ENCODE measurements at places on chromosomes 1 and 21.

DNA sequence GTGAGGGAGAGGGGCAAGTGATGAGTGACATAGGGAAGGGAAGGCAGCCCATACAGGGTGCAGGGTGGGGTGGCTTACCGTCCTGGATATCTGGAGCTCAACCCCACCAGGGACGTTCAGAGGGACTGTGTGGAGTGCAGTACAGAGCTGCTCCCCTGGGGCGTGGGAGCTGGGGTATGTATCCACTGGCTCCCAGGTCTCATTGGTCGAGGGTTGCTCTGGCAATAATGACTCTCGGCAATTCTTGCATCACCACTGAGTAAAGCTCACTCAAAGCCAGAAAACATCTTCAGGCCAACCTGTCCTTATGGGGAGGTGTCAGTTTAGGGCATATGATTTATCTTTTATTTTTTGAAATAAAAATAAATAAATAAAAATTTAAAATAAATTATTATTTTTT lies 43.2 kb upstream of the RUNX3 start:
- DNase-seq = no peak

- no peak for DNase-seq
These were observed 875.9 kb downstream of the TTLL7 start for GRCh38 chr1:83123019-83123418.

GRCh38 chr1:4762146-4762545 lies 107.7 kb downstream of the AJAP1 start:
- DNase-seq = no peak

GRCh38 chr1:42680921-42681683 lies 1.1 kb upstream of the YBX1 start:
- no peak for DNase-seq

DNA sequence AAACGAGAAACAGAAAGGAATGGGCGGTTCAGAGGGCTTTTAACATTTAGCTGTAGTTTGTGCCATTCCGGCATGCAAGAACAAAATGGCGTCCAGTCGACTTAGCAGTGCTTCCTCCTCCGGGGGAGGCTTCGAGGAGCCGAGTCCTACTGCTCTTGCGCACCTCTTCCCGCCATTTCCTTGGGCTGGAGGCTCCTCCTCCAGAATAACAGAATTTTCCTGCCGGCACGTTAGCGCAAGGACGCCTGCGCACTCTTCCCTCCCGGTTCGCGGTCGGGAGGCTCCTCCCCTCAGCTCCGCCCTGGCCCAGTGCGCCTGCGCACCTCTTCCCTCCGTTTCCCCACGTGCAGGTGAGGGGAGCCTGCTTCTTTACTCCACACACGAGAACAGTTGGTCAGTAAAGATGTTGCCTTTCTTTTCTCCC lies 1.0 kb downstream of the DMRTB1 start:
- DNase-seq = no peak

DNA sequence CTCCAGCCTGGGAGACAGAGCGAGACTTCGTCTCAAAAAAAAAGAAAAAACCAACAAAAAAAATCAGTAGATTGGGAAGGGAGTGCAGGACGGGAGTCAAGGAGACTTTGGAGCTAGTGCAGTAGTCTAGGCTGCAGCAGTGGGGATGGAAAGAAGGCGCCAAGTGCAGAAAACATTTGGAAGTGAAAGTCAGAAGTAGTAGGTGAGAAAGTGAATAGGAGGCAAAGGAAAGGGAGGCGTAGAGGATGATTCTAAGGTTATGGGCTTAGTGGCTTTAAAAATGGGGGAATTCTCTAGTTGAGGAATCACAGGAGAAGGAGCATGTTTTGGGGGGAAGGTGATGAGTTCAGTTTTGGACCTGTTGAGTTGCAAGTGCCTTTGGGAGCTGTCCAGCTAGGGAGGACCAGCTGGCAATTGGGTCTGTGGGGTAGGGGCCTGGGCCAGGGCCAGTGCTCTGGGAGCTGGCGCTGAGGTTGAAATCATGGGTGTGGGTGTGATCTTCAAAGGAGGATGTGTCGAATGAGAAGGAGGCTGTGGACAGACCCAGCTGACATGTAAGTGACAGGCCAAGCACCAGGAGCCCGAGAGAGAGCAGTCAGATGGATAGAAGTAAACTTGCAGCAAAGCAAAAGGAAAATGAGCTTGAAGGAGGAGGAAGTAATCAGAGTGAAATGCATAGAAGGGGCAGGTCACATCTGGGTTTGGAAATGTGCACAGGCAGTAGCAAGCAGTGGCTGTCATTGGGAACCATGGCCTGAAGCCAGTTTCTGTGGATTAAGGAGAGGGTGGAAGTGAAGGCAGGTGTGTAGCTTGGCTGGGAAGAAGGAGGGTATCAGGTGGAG lies 15.8 kb downstream of the TMCC2 start:
- no peak for DNase-seq

DNA sequence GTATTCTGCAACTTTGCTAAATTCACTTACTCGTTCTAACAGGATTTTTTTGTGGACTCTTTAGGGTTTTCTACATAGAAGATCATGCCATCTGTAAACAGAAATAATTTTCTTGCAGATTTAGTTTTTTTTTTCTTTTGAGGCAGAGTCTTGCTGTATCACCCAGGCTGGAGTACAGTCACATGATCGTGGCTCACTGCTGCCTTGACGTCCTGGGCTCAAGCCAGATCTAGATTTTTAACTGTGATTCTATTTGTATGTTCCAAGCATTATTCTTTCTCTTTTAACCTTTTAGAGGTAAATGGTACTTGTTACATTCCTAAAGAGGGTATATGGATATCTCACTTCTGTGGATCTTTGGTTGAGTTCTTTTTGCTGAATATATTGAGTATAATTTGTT lies 18.6 kb downstream of the FABP3 start:
- no peak for DNase-seq

DNA sequence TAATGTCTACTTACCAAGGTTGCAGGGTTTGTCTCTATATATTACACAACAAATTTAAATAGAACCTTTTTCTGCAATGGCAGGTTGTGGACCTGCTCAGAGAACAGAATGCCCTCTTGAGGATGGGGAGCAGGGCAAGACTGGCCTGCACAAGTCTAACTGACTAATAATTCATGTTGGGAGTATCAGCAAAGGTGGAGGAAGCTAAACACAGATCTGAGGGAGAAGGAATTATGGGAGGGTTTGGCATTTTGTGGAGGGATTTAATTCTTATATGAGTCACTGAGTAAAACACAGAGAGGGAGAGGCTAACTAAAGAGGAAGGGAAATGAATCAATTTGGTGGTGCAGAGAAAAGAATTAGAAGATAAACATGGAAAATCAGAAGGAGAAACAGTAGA lies 40.0 kb downstream of the CLDN17 start:
- no peak for DNase-seq

DNA sequence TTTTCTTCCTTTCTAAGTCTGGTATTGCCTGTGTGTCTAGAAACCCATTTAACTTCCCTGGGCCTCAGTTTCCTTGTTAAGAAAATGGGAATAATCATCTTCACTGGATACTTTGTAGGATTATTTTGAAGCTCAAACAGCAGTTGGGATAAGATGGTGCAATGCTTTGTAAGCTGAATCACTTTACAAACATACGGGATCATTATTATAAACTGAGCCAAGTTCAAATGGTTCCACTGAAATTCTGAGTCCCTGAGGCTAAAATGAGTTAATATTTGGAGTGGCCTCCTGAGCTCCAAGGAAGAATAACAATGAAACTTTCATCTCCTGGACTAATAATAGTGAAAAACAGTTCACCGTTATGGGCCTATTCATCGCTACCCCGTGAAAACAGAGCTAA lies 388.0 kb downstream of the PLPP3 start:
- DNase-seq = no peak

DNA sequence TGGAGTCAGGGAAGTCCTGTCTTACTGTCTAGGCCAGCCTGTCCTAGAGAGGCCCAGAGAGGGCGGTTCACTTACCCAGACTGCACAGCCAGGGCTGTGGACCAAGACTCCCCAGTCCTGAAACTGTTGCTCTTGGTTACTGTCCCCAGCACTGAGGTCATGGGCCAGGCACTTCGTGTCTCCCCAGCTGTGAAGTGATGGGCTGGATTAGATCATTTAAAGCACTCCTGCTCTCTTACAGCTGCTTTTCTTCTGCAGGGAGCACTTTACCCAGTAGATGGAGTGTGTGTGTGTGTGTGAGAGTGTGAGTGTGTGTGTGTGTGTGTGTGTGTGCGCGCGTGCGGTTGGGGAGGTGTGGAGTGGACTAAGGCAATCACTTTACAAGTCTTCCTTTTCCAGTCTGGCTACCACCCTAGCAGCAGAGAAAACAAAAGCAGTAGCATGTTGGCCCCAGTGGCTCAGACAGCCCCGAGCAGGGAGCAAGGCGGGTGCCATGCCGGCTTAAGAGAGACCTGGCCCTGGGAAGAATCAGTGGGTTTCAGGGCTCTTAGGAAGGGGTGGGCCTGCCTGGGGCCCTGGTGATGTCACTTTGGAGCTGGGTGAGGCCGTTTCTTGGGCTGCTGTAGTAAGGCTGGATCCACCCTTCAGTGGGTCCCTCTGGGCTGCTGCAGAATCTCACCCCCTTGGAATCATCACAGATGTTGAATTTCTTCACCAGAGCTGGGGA lies 2.4 kb downstream of the SPSB1 start:
- no peak for DNase-seq

DNA sequence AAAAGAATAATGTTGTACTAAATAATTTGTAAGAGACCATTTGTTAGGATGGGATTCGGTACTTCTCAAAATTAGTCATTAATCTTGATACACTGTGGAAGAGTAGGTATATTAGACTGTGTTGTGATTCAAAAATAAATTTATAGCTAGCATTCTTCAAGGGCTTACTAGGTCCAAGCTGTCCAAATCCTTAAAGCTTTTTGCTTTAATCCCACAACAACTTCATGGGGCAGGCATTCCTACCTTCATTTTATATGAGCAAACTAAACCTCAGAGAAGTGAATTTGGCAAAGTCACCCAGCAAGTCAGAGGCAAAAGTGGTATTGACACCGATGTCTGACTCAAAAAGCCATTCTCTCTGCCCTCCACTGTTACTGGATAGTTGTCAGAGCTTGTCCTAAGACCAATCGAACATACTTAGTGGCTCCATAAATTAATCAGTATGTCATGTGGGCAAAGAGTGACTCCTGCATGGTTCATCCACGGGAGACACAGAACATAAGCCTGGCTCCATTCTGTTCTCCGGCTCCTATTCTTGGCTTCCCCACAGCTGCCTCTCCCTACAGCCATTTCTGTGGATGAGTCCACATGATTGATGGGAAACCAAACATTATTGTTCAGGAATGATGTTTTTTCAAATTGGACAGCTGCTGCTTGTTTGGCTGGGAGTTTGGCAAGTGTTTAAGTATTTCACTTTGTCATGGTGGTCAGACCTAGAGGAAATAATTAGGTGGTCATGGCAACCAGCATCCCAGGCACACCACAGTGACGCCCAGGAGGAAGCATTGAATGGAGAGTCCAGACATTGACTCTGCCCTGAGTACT lies 133.4 kb upstream of the FGGY start:
- DNase-seq = no peak

DNA sequence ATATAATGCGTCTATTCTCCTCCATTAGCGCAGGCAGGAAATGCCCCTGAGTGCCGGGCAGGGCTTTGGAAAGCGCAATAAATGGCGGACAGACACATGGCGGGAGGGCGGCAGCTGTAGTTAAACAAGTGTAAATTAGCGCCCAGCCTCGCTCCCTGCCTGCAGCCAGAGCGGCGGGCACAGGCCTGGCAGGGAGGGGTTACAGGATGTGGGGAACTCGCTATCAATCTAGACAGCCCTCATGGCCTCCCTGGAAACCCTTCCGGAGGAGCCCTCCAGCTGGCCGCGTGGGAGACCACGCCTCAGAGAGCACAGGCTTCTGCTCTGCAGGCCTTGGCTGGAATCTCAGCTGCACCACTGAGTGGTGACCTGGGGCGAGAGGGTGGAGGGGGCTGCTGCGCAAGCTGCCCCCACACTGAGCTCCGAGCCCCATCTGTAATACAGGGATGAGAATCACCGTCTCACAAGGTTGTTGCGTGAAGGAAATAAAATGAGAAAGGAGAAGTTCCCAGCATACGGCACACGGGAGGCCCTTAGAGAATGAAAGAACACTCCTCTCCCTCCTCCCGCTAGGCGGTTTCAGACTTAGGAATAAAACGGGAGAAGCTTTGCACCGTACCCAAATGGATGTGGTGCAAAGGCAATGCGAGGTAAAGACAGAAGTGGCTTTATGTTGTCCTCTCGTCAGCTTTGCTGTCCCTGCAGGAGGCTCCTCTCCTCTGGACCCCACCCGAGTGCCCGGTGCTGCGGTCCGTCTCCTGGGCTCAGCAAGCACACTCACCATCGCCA lies 167.2 kb upstream of the POU3F1 start:
- DNase-seq = no peak

GRCh38 chr1:21212126-21212525 lies 35.4 kb upstream of the EIF4G3 start:
- DNase-seq = no peak
